ENCODE measurements at places on chromosomes 16 and 17. TPM values are rescaled to one million over a fixed set of nuclear protein-coding genes. Genes with fewer than 3 reads are reported as not detected.

Gene PYY
- total RNA-seq: not detected

Gene CHD9NB
- total RNA-seq: 0.87 TPM

Gene TBC1D16
- 13.2 TPM for total RNA-seq

Gene SLC6A4
- not detected for total RNA-seq

All from heart left ventricle (tissue), 16 donors.